ENCODE measurements at places on chromosomes 2 and 18. TPM values are rescaled to one million over a fixed set of nuclear protein-coding genes. Genes with fewer than 3 reads are reported as not detected.

GALNT1 gene
- total RNA-seq = 160 TPM

GPAT2 gene
- total RNA-seq = 11.9 TPM

GAREM1 gene
- 1.9 TPM for total RNA-seq

GREB1L gene
- total RNA-seq = 1.2 TPM

AKAIN1 gene
- total RNA-seq = not detected

RBM44 gene
- total RNA-seq = 0.47 TPM

TGFA gene
- total RNA-seq = 0.38 TPM

TRABD2A gene
- 0.56 TPM for total RNA-seq

AQP12B gene
- not detected for total RNA-seq

PIK3C3 gene
- 35.7 TPM for total RNA-seq

CYP27A1 gene
- total RNA-seq = 5.8 TPM

INPP5D gene
- 26.9 TPM for total RNA-seq

TRPM8 gene
- total RNA-seq = not detected

DNER gene
- total RNA-seq = 0.09 TPM

CYB5A gene
- total RNA-seq = 48.6 TPM

FOXD4L1 gene
- total RNA-seq = not detected

OSBPL6 gene
- total RNA-seq = 3.9 TPM

CHRNG gene
- total RNA-seq = not detected

POTEJ gene
- total RNA-seq = 0.09 TPM

SPATA3 gene
- total RNA-seq = not detected

MFSD6 gene
- 4.4 TPM for total RNA-seq

ZBTB7C gene
- not detected for total RNA-seq

LRP1B gene
- 0.18 TPM for total RNA-seq

MAL gene
- not detected for total RNA-seq

ICOS gene
- total RNA-seq = not detected

NDC80 gene
- 9.8 TPM for total RNA-seq

DAPL1 gene
- not detected for total RNA-seq

EMILIN1 gene
- total RNA-seq = 11.1 TPM

RAB6C gene
- not detected for total RNA-seq

SGPP2 gene
- not detected for total RNA-seq

STAM2 gene
- total RNA-seq = 25.7 TPM

COL5A2 gene
- total RNA-seq = 325 TPM

TMEM247 gene
- not detected for total RNA-seq

CFAP65 gene
- under 0.01 TPM for total RNA-seq

CHN1 gene
- 14.5 TPM for total RNA-seq

CD28 gene
- total RNA-seq = under 0.01 TPM

OSGEPL1 gene
- 6.4 TPM for total RNA-seq

ZSWIM2 gene
- not detected for total RNA-seq

DNAJC5G gene
- not detected for total RNA-seq

CELF4 gene
- total RNA-seq = not detected

PPP1R1C gene
- total RNA-seq = not detected

SMYD5 gene
- total RNA-seq = 16.5 TPM

SKOR2 gene
- not detected for total RNA-seq

SERPINB11 gene
- total RNA-seq = not detected

ANKRD30B gene
- not detected for total RNA-seq

CLEC4F gene
- not detected for total RNA-seq

PLEK gene
- total RNA-seq = 0.09 TPM

CLIP4 gene
- 39.9 TPM for total RNA-seq

RAB17 gene
- 1.6 TPM for total RNA-seq

ITGB1BP1 gene
- 53.2 TPM for total RNA-seq
